ENCODE measurements at places on chromosomes 3 and 15.

DNA sequence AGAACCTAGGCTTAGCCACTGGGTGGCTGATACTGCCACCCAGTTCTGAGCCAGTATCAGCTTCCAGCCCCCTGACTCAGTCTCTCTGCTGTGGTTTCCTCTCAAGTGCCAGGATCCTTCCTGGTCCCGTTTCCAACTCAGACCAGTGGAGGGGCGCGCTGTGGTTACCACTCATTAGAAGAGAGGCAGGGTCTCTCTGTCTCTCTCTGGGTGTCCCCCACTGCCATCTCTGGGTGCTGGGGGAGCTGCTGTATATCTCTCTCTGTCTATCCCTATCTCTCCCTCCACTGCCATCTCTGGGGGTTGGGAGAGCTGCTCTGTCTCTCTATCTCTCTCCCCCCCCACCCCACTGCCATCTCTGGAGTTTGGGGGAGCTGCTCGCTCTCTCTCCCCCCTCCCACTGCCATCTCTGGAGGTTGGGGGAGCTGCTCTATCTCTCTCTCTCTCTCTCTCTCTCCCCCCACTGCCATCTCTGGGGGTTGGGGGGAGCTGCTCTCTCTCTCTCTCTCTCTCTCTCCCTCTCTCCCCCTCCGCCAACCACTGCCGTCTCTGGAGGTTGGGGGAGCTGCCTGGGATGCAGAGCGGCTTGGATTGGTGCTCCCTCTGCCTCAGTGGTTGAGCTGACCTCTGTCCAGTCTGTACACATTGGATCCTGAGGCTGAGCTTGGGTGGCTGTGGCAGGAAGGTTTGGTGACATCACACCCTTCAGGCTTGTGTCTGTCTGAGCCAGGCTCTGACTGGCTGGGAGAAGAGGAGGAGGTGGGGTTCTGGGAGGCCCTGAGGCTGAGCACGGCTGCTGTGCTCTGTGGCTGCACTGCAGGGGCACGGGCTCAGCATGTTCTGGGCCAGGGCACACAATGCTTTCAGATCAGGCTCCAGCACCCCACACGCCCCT lies 98.9 kb downstream of the APBA2 start:
- DNase-seq: peak; percentile 35

- no peak for DNase-seq
These were observed 55.5 kb upstream of the SNTN start for GRCh38 chr3:63597019-63597418.

- DNase-seq: no peak
These were observed 16.9 kb upstream of the GUCA1C start for GRCh38 chr3:108970561-108970960.

DNA sequence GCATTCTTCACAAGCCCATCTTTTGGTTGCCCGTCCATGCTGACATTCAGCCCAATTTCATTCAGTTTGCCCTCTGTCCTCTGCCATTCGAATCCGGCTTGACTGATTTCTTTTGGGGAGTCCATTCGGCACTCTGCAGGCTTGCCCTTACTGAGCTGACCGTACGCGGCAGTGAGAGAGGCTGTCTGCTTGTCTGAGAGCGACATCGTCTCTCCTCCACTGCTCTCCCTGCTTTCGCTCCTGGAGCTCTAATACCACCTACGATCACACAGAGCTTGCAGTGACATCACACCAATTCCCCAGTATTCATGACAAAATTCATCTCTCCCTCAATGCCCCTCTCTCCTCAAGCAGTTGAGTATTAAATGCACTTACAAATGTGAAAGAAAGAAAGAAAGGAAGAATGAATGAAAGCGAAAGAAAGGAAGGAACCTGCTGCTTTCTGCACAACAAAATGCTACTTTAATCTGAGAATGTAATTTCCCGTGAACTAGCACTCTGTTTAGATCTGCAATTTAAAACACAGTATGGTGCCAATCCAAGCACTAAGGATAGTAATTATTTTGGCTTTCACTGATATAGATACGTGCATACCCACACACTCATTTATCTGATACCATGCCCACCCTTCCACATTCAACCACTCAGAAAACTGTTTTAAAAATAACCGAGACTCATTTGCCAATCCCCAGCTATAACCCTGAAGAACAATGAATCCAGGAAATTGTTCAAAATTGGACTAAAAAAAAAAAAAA lies 89.5 kb downstream of the DHX30 start:
- DNase-seq: no peak

GRCh38 chr15:85555875-85556617 lies 175.6 kb downstream of the AKAP13 start:
- no peak for DNase-seq

- no peak for DNase-seq
These were observed 32.8 kb downstream of the BDH1 start for GRCh38 chr3:197522881-197523441.

- no peak for DNase-seq
These were observed 98.5 kb downstream of the CACNA1D start for GRCh38 chr3:53592862-53593261.

- DNase-seq: no peak
These were observed 189.3 kb downstream of the NECTIN3 start for GRCh38 chr3:111260878-111261277.

DNA sequence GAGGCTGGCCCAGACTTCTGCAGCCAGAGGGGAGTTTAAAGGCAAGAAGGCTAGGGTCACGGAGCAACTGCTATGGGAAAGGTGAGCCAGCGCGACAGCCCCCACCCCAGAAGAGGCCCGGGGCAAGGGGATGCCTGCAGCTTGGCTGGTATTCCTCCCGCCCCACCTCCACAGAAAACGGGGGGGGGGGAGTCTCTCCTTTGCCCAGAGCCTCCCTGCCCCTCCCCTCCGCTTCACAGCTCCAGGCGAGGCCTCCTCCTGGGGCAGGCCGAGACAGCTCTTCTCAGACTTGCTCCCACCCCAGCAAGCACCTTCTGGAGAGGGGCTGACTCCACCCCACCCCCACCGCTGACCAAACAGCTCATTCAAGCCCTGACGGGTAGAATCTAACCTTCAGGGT lies 13.4 kb downstream of the ANP32A start:
- no peak for DNase-seq

- DNase-seq: no peak
These were observed 47.1 kb downstream of the NPTN start for GRCh38 chr15:73585871-73586654.

GRCh38 chr3:152452318-152452717 lies 183.6 kb downstream of the MBNL1 start:
- peak; percentile 4 for DNase-seq

GRCh38 chr3:174409086-174409743 lies 449.9 kb upstream of the NAALADL2 start:
- DNase-seq: peak; percentile 35

DNA sequence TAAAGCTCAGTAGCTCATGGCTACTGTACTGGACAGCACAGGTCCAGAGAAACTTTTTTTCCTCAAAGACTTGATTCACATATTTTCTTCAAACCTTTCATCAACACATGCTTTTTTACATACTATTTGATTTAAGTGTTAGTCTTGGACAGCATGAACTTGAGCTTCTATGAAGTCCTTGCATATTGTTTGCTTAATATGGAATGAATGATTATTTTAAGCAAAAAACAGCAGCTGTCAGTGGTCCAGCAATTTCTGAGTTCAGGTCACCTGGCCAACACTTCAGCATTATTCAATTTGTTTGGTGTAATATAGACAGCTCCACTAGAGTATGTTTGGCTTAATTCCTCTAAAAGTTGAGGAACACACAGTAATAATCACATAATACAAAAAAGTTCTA lies 141.4 kb downstream of the PEX5L start:
- no peak for DNase-seq

- peak; percentile 44 for DNase-seq
These were observed 12.9 kb downstream of the CRABP1 start for GRCh38 chr15:78353093-78353492.

DNA sequence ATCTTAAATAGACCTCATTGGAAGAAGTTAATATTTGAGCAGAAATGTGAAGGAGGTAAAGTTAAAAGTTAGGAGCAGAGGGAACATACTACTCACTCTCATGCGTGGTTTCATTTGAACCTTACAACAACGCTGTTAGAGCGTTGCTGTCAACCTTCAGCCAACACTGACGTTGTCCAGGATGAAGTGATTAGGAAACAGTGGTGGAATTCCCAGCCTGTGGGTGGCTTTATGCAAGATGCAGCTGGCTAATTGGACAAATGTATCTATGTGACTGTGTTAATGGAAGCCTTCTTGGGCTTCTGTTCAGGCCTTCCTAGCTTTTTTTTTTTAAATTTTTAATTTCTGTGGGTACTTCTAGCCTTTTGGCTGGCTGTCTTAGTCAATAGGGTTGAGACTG lies 40.5 kb downstream of the PTPRG start:
- no peak for DNase-seq

DNA sequence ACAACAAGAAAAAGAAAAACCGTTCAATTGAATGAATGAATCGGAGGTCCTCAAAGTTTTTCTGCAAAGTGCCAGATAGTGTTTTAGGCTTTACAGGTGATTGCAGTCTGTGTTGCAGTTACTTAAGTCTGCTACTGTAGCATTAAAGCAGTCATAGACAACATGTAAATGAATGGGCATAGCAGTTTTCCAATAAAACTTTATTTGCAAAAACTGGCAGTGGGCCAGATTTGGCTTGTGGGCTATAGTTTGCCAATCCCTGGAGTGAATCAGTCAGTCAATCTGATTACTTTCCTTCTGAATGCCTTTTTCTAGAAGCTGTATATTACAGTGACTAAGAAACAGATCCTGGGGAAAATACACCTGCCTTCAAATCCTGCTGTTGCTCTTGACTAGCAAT lies 242.6 kb downstream of the LRTM1 start:
- no peak for DNase-seq

DNA sequence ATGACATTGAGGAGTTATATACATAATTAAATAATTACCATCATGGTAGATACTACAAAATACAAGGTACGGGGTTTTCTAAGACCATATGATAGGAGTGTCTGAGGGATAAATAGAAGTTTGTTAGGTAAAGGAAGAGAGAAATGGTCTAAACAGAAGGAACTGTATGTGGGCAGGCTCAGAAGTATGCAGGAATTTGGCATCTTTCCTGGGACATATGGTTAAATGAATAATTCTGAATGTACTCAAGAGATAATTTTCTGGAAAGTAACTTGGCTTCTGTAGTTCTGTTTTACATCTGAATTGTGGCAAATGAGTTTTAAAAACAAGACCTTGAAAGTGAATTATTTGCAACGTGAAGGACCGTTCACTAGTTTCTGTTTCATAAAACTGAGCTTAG lies 17.5 kb downstream of the LMCD1 start:
- no peak for DNase-seq

GRCh38 chr15:31278544-31279220 lies 48.0 kb upstream of the KLF13 start:
- DNase-seq: no peak

GRCh38 chr3:127367593-127367992 lies 79.7 kb upstream of the PRR20G start:
- no peak for DNase-seq

- DNase-seq: no peak
These were observed 9.3 kb downstream of the SECISBP2L start for GRCh38 chr15:49036650-49037545.

DNA sequence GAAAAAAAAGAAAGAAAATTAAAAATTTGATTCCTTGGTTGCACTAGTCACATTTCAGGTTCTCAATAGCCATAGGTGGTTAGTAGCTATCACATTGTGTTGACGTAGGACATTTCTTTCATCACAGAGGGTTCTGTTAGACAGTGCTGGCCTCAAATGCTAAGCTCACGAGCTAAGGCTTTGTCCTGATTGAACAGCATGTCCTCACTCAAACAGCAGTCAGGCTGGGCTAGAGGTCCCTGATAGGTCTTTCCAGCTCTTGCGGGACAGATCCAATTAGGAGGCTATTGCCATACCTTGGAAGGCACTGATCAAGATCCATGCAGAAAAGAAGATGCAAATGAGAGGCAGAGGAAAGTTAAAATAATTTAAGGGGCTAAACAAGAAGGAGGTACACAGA lies 85.9 kb upstream of the HACD2 start:
- DNase-seq: no peak

- no peak for DNase-seq
These were observed 24.2 kb downstream of the NMNAT3 start for GRCh38 chr3:139653582-139653981.

- peak; percentile 16 for DNase-seq
These were observed 76.1 kb downstream of the FRMD4B start for GRCh38 chr3:69309814-69310213.

- peak; percentile 69 for DNase-seq
These were observed 524 bp downstream of the IGF1R start for GRCh38 chr15:98648654-98649471.
